Thyroid gland (tissue), 4 donors: ENCODE measurements at places on chromosomes 1 and 21. TPM values are rescaled to one million over a fixed set of nuclear protein-coding genes. Genes with fewer than 3 reads are reported as not detected.

Gene USH2A
- total RNA-seq, result 2.0 TPM

Gene SEMA6C
- 5.9 TPM for total RNA-seq

Gene DNAJC28
- total RNA-seq, result 5.6 TPM

Gene S100A1
- 498 TPM for total RNA-seq

Gene C1QA
- total RNA-seq, result 67.6 TPM

- no peak overlapping the region for H3K4me3 ChIP-seq
- no peaks in the 10 kb centered on the region for H3K27me3 ChIP-seq
- no peak for DNase-seq
- no peak overlapping the region for H3K27ac ChIP-seq
- H3K4me1 ChIP-seq, result no peaks in the 10 kb centered on the region
Observed at GRCh38 chr1:242205622-242206489, 207.0 kb upstream of the MAP1LC3C start.

GRCh38 chr1:7780976-7781375 lies 3.1 kb upstream of the PER3 start:
- H3K27ac ChIP-seq, result no peak overlapping the region
- H3K4me3 ChIP-seq, result no peak overlapping the region

- H3K27ac ChIP-seq, result peak overlapping the region; percentile 33
- no peak overlapping the region for H3K4me3 ChIP-seq
- no peaks in the 10 kb centered on the region for H3K4me1 ChIP-seq
- DNase-seq, result no peak
Observed at GRCh38 chr1:244163861-244164510, 112.9 kb downstream of the ZBTB18 start.

- H3K27ac ChIP-seq, result no peak overlapping the region
- H3K4me3 ChIP-seq, result no peak overlapping the region
- H3K27me3 ChIP-seq, result no peaks in the 10 kb centered on the region
- no peak for DNase-seq
- no peaks in the 10 kb centered on the region for H3K4me1 ChIP-seq
Observed at GRCh38 chr1:240649733-240650721, 38.1 kb upstream of the GREM2 start.

DNA sequence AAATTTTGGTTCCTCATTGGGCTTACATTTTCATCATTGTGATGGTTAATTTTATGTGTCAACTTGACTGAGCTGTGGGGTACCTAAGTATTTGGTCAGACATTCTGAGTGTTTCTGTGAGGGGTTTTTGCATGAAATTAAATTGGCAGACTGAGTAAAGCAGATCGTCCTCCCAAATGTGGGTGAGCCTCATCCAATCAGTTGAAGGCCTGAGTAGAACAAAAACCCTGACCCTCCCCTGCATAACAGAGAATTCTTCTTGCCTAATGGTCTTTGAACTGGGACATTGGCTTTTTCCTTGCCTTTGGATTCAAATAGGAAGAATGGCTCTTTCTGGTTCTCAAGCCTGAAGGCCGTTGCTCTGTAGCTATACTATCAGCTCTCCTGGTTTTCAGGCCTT lies 59.1 kb upstream of the JUN start:
- H3K36me3 ChIP-seq, result no peaks in the 10 kb centered on the region
- no peaks in the 10 kb centered on the region for H3K4me1 ChIP-seq
- H3K27me3 ChIP-seq, result no peaks in the 10 kb centered on the region
- no peak overlapping the region for H3K27ac ChIP-seq
- DNase-seq, result no peak
- no peak overlapping the region for H3K4me3 ChIP-seq

DNA sequence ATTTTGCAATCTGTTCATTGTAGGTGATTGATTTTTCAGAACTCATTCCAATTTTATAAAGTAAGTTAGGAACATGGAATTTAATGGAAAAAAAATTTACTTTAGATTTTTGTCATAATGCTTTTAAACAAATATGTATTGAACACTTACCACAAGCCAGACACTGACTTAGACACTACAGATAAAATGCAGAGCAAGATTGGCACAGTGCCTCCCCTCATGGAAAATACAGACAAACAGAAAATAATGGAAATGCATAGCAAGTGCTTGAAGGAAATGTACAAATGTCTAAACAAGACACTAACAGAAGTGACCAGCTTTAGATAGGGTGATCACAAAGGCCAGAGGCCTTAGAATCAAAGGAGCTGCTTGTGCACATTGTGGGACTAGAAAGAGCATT lies 260.5 kb upstream of the ADGRL2 start:
- peaks cover 3% of the 10 kb centered on the region for H3K4me1 ChIP-seq
- no peak overlapping the region for H3K4me3 ChIP-seq
- no peaks in the 10 kb centered on the region for H3K36me3 ChIP-seq
- H3K27me3 ChIP-seq, result no peaks in the 10 kb centered on the region

- no peaks in the 10 kb centered on the region for H3K27me3 ChIP-seq
- H3K4me3 ChIP-seq, result no peak overlapping the region
- H3K27ac ChIP-seq, result no peak overlapping the region
- H3K36me3 ChIP-seq, result peaks cover 16% of the 10 kb centered on the region
- no peak for DNase-seq
- H3K4me1 ChIP-seq, result no peaks in the 10 kb centered on the region
Observed at GRCh38 chr1:15500184-15501178, 23.5 kb downstream of the CASP9 start.

DNA sequence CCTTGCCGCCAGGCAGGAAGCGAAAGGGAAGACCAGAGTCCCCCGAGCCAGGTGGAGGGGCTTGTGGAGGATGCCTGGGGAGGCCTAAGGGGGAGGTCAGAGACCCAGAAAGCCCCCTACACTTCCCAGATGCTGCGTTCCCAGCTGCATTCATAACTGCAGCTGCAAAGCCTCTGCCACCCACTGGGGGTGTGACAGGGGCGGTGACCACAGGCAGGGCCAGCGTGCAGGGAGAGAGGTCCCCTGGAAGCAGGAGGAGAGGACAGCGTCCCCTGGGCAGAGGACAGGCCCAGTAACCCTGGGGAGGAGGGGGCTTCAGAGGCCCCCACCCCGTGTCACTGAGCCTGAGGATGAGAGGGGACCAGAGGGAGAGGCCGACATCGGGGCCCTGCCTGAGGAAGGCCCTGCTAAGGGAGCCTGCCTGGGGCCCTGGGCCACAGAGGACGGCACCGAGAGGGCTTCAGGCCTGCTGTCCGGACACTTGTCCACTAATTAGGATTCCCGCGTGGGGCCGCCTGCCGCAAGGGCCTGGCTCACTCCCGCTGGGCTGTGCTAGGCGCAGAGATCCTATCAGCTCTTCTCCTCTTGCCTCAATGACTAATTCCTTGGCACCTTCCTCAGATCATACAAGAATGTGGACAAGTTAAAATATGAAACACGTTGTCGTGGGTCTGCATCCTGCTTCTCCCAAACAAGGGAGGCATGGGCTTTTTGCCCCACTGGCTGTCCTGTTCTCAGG lies 49.1 kb upstream of the CCDC27 start:
- DNase-seq, result no peak
- H3K27ac ChIP-seq, result no peak overlapping the region
- no peaks in the 10 kb centered on the region for H3K4me1 ChIP-seq
- H3K4me3 ChIP-seq, result no peak overlapping the region
- H3K27me3 ChIP-seq, result no peaks in the 10 kb centered on the region
